ENCODE measurements at places on chromosomes 1 and 21. TPM values are rescaled to one million over a fixed set of nuclear protein-coding genes. Genes with fewer than 3 reads are reported as not detected.

DNA sequence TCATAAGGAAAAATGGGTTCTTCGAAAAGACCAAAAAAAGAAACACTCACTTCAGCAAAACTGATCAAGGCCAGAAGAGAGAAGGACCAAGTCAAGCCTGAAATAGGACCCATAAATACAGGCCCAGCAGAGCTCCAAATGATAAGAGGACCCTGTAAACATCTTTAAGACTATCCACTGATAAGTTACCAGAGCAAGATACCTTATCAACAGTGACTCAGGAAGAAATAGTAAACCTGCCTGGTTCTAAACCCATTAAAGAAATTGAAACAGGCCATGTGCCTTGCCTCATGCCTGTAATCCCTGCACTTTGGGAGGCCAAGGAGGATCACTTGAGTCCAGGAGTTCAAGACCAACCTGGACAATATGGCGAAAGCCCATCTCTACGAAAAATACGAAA is 81.8 kb upstream of the ERRFI1 start:
- no peak for DNase-seq

DNA sequence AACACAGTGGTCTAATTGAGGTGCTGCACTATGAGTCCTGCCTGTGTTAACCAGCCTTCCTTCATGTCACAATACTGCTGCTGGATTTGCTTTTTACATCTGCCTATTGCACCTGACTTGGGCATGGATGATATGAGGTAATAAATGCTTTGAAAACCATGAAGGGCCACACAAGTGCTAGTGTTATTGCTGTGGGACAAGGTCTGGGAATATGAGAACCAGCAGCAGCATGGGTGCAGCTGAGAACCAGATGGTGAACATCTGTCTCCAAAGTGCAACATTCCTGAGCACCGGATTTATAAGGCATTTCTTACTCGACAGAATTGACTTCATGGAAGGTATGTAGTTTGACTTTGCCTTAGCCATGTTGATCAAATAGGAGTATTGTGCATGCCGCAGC is 16.6 kb downstream of the TRIM45 start:
- DNase-seq, result no peak

GRCh38 chr1:152869808-152870419 is 8.2 kb upstream of the SMCP start:
- peak; percentile 63 for DNase-seq

- DNase-seq, result no peak
Observed at GRCh38 chr21:40243685-40244084, 376.4 kb downstream of the PCP4 start.

- no peak for DNase-seq
Observed at GRCh38 chr1:110455151-110455550, 4.2 kb downstream of the PROK1 start.

GRCh38 chr1:211632808-211633523 is 42.5 kb downstream of the NEK2 start:
- DNase-seq, result peak; percentile 78

DNA sequence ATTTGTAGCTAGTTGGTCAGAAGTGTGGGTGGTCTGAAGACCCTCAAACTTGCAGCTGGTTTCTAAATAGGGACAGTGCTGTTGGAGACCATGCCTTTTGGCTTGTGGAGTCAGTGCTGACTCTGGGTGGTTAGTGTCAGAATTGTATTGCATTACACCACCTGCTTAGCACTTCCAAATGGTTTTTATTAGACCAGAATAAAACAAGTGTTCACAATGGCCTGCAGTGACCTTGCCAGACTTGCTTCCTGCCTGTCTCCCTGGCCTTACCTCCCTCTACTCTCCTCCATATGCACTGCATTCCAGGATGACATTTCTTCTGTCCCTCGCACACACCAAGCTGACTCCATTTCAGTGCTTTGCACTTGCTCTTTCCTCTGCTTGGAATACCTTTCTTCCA is 72.7 kb upstream of the CNIH3 start:
- no peak for DNase-seq

- peak; percentile 94 for DNase-seq
Observed at GRCh38 chr1:201503397-201504176, 3.3 kb downstream of the CSRP1 start.

GRCh38 chr1:161511018-161511755 is 5.9 kb downstream of the FCGR2A start:
- no peak for DNase-seq

DNA sequence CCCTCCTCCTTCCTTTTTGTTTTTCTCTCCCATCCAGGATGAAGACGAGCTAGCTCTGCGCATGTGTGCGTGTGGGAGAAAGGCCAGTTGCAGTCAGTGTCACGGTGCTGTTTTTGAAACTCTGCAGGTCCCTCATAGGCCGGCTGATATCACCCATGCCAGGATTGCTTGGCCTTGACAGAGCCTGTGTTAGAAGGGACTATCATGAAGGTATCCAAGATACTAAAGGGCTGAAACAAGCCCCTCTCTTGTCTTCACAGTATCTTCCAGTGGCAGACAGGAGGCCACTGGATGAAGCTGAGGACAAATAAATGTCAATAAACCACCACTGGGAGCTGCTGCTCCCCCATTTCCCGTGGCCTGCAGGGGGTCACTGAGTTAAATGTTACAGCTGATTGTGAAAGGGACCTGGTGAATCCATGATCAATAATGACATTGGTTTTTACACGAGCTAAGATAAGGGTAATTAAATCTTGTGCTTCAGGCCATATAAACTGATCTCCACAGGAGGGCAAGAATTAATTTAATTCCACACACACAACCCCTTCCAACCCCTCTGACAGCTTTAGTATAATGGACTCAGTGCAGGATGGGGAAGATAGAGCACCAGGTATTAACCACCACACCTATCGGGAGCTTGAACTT is 64.6 kb upstream of the TARBP1 start:
- DNase-seq, result peak; percentile 95

DNA sequence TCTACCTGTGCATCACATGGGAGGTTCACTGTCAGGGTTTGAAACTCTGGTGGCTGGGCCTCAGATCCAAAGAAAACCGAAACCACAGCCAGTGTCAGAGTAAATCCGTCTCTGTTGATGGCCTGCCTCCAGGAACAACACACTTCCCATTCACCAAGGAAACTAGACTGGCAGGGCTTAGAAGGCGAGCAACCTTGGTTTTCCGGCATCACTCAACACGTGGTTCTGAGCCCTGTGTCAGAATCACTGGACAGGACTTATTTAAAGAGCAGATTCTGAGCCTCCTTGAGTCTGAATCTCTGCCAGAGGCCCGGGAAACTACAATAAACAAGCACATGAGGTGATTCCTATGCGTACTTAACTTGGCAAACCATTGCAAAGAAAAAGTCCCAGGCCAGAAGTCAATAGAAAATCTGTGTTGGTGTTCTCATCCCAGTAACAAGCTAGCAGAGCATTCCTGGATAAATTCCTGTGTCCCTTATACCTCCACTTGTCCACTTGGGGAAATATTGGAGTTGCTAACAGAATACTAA is 70.0 kb downstream of the KCTD3 start:
- DNase-seq, result peak; percentile 87

Gene ADGRB2
- 1.4 TPM for total RNA-seq

Gene NBPF9
- 12.1 TPM for total RNA-seq

Gene NTMT2
- total RNA-seq, result not detected

DNA sequence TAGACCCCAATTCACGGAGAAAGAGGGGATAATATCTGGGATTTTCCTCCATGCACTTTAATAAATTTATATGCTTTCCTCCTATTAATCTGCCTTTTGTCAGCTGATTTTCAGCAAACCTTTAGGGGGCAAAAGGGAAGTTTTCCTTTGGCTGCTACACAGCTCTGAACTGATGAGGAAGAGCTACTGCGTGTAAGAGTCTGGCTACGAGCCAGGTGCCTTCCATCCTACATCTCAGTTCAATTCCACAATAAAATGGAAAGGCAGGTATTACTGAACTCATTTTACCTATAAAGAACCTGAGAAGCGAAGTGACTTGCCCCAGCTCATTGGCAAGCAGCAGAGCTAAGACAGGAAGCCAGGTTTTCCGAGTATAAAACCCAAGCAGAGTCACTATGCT is 28.3 kb upstream of the ZNF326 start:
- no peak for DNase-seq

Gene CHRM3
- total RNA-seq, result 43.9 TPM

GRCh38 chr1:183910845-183911244 is 105.9 kb downstream of the RGL1 start:
- DNase-seq, result no peak

Gene GNG12
- 58.2 TPM for total RNA-seq

DNA sequence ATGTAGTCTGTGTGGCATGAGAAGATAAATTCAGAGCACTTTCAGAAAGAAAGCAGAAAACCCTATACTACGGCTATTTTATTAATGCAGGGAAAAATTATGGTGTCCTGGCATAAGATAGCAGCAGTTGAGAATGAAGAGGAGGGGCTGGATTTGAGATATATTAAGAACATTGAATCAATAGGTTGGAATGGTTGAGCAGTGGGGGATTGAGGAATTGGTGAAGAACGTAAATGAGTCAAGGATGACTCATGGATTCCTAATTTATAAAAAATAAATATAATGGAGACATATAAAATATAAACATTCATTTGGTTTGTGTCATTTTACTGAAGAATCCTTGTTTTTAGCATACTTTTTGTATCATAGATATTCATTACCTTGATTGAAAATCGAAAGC is 234.3 kb upstream of the ADAMTS5 start:
- DNase-seq, result no peak

Gene DONSON
- total RNA-seq, result 5.3 TPM

DNA sequence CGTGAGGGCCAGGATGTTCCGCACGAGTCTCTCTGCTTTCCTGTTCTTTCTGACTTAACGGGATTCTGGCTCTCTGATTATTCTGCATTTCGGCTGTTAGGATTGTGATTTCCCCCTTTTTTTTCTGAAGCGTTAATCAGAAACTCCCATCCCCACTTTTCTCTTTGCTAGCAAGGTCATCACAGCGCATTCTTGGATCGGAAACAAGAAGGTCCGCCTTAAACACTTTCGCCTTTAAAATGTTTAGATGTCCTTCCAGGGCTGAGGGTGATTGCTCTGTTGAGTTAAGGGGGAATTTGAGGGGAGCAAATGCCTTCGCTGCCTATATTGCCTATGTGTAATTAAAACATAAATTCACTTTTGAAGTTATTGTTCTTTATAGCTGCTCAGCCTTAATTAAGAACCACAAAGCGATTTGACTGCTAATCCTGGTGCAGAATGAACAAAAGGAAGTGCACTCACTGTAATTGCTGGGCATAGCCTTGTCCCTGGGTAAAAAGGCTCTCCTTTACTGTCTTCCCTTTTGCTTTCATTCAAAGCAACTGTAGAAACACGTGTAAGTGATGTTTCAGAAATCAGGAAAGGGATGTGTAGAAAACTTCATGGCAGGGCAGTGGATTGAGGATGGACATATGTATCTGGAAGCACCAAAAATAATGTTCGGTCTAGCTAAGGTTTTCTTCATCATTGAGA is 1.2 kb downstream of the LAMC1 start:
- DNase-seq, result no peak

DNA sequence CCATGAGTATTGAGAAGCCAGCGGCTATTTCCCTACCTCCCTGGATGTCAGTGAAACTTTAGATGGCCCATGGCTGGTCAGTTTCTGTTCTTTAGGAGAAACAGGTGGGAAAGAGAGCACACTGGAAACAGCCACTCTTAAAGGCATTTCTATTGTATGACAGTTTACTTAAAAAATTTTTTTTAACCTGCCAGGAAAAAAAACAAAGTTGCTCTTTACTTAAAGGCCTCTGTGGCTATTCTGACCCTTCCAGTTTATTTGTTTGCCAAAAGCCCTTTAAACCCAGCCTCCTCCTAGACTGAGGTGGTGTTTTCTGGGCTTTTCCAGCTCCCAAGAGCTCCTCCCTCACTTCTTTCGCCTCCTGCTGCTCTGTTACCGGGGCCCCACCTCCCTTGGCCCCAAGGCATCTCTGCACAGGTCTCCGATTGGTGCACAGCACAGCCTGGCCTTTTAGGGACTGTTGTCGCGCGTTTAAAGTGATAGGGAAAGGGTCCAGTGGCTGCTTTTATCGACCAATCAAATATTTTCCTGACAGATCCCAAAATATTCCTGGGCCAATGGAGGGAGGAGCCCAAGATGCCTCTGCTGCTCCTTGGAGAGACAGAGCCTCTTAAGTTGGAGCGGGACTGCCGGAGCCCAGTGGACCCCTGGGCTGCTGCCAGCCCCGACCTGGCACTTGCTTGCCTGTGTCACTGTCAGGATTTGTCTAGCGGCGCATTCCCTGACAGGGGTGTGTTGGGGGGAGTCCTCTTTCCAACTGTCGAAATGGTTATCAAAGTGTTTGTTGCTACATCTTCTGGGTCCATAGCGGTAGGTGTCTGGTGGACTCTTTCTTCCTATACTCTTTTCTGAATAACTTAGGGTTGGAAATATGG is at the start of gene SH3BGR:
TSS of gene SH3BGR (plus strand) at position 639 of the 875 bp plus-strand sequence. CDS start at position 766, 127 bp downstream.
- DNase-seq, result peak; percentile 70

- no peak for DNase-seq
Observed at GRCh38 chr1:116538544-116538943, 32.3 kb downstream of the CD58 start.

DNA sequence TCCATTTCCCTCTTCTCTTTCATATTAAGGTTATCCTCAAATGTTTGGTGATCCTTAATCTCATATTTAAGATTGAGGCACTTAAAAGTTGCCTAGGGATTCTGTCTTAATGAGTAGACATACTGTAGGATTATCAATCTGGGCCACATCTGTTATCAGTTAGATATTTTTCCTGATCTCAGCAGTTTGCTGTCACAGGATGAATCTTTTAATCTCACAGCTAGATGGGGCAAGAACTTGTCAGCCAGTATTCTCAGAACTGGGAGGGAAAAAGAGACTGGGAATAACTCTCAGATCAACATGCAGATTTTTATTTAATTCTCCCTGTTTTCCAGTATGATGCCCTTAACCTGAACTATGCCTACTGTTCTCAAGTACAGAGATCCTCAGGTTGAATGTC is 14.0 kb downstream of the ZNF644 start:
- DNase-seq, result no peak

DNA sequence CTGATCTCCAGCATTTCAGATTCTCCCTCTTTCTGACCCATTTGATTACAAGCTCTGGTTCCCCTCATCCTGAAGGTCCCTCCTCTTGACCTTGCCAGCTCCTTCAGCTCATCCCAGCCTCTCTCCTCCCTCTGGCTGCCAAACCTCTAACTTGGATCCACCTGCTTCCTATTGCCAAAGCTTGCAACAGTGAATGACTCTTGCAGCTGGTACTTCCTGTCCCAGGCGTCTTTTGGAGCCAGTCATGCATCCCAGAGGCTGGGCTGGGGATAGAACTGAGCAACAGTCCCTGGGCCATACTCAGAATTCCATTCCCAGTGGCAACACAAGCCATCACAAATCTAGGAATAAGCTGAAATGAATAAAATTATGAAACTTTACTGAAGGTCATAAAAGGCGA is 27.7 kb upstream of the SPOCD1 start:
- peak; percentile 11 for DNase-seq

DNA sequence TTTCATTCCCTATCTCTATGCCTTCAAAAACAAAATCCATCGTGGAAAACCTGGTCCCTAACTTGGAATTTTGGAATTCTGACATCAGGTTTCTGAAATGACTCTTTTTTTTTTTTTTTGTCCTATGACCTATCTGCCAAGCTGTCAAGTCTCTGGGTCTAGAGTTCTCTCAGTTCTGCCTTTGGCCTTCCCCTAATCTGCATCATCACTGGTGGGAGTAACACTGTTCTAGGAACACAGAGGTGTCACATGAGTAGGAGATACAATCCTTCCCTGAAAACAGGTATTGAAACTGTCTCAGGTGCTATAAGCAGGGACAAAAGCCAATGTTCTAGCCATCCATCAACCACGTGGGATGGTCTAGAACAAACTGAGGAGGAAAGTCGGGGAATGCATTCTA is 142.0 kb upstream of the ATP1B1 start:
- DNase-seq, result no peak

GRCh38 chr21:45700461-45700860 is 56.9 kb downstream of the PCBP3 start:
- DNase-seq, result no peak

Gene C1orf87
- not detected for total RNA-seq

GRCh38 chr1:91501523-91501851 is 836 bp downstream of the CDC7 start:
- DNase-seq, result no peak

Data from sigmoid colon (tissue), 7 donors.